ENCODE measurements at places on chromosomes 11 and 22.
A peak's percentile ranks its signal among the peaks of the same experiment; 100 is the strongest.

DNA sequence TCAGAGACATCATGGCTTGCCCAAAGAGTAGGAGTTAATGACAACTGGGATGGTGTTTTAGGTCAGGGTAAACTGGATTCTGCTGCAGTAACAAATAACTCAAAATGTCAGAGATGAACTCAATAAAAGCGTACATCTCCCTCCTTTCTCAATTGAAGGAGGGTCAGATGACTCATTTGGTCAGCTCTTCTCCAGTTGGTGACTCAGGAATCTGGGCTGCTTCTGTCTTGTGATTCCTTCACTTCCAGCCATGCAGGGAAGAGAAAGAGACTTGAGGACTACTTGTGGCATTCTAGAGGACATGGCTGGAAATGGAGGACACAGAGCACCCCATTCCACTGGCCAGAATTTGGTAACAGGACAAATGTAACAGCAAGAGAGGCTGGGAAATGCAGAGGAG is 3.2 kb upstream of the SYT13 start:
- DNase-seq = peak; percentile 52

DNA sequence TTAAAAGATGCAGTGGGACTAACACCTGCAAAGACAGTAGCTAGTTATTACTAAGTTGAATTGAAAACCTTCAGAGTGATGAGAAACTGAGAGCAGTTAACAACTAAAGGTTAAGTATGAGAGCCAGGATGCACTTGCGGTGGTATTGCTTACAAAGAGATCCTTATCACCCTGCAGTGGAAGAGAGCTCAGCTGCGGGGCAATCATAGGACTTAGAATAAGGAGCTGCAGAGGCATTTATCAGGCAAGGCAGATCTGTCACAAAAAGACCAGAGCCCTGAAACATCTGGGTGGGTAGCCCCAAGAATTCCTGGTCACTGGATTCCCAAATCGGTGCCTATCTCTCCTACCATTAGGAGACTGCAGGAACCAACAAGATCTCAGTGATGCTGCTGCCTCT is 34.3 kb upstream of the CFAP300 start:
- DNase-seq = peak; percentile 11

- no peak for DNase-seq
These were observed 451.0 kb upstream of the DDI1 start for GRCh38 chr11:103585401-103585800.

GRCh38 chr22:48760481-48761390 is 1066.9 kb downstream of the BRD1 start:
- DNase-seq = no peak

- DNase-seq = no peak
These were observed 40.9 kb upstream of the BLID start for GRCh38 chr11:122156940-122157382.

DNA sequence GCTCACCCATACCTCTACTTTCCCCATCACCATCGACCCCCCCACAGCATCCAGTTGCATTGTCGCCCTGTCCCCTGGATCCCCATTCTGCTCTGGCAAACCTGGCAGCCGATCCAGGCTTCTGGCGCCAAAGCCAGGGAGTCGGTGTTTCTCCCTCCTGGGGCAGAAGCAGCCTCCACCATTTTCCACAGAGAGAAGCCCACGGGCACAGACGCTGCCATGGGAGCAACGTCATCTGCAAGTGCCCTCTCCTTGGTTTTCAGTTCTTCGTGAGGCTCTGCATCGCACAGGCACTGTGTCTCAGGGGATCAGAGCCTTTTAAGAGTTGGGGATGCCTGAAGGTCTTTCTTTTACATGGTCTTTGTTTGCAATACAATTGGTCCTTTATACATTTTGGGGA is 2.3 kb downstream of the YPEL4 start:
- DNase-seq = no peak

- peak; percentile 89 for DNase-seq
These were observed 5.8 kb upstream of the TBC1D10A start for GRCh38 chr22:30332551-30332950.

- DNase-seq = no peak
These were observed 24.9 kb downstream of the WNT11 start for GRCh38 chr11:76181371-76181770.

DNA sequence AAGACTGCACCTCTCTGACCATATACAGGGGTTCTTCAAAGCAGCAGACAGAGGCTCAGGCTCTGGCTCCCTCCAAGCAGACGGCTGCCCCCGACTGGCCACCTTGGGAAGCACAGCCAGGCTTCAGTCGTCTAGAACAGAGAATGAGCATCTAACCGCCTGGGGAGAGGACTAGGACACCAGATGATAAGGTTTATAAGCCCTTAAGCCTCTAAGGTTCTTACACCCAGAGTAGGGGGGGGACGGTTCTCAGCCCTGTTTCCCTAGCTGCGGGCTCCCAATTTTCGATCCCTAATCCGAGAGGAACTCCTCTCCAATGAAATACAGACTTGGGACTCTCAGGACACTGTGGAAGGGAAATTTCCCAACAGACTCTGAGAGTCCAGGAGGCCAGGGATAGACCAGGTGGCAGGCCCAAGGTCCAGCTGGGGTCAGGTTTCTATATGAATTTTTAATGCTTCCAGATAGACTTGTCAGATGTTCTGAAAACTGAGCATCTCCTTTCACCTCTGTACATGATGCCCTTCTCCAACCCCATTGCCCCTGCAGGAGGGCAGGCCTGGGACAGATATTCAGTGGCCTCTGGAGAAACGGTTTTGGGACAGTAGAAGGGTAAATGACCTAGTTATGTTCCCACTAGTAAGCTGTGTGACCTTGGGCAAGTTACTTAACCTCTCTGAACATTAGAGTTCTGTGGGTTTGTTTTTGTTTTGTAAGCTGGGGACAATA is 20.2 kb downstream of the RTN4RL2 start:
- no peak for DNase-seq

GRCh38 chr11:126993599-126993998 is 7.0 kb downstream of the KIRREL3 start:
- DNase-seq = no peak

GRCh38 chr11:9716275-9717039 is 52.6 kb downstream of the SWAP70 start:
- DNase-seq = peak; percentile 17

DNA sequence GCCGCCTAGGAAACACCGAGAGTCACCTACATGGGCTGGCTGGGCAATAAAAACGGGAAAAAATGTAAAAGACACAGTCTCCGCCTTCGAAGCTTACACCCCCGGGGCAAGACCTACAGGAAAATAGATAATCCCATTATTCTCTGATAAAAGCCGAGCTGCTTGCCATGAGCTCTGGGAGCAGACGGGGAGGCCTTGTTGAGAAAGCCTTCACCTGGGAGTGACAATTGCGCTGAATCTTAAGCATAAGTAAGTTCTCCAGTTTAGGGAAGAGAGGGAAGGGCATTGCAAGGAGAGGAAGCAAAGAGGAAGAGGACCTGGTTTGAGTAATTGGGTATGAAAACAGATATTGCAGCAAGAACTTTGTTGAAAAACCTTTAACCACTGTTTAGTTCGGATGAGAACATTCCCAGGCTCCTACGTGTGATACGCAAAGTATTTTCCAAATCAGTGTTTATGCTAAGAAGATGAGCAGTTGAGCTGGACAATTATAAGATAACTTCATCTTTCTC is 813 bp upstream of the BTBD10 start:
- no peak for DNase-seq

- DNase-seq = peak; percentile 50
These were observed 41.0 kb upstream of the RASSF10 start for GRCh38 chr11:12968101-12968500.

GRCh38 chr22:20853236-20853660 is 5.4 kb downstream of the PI4KA start:
- no peak for DNase-seq

GRCh38 chr11:19869466-19869865 is 156.8 kb downstream of the NAV2 start:
- no peak for DNase-seq

GRCh38 chr11:45847911-45848316 is 639 bp downstream of the CRY2 start:
- peak; percentile 35 for DNase-seq

DNA sequence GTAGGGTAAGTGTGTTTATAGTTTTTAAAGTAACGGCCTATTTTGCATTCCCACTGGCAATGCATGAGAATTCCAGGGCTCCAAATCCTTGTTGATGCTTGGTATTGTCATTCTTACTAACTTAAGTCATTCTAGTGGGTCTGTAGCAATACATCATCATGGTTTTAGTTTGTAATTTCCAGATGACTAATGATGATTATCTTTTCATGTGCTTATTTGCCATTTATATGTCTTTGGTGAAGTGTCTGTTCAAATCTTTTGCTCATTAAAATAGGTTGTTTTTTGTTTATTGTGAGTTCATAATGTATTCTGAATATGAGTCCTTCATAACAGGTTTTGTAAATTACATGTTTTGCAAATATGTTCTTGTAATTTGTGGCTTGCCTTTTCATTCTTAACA is 31.2 kb downstream of the MTMR3 start:
- DNase-seq = no peak

- DNase-seq = peak; percentile 61
These were observed 181.6 kb upstream of the POU2AF2 start for GRCh38 chr11:111063726-111064517.

DNA sequence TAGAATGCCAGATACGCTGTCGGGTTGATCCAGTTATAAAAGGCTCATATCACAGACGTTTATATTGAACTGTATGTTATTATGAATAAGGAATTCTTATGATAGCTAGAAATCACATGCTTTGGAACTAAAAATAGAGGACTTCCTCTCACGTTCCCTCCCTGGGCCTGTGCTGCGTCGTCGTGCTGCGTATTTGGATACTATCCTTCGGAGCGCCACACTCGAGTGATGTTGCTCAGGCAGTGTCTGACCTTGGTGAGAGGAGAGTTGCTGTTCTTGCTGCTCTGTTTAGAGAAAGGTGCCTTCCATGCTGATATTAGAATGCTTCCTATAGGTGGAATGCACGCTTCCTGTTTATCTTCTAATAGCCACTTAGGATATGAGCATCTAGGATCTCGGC is 20.2 kb upstream of the ST14 start:
- no peak for DNase-seq

DNA sequence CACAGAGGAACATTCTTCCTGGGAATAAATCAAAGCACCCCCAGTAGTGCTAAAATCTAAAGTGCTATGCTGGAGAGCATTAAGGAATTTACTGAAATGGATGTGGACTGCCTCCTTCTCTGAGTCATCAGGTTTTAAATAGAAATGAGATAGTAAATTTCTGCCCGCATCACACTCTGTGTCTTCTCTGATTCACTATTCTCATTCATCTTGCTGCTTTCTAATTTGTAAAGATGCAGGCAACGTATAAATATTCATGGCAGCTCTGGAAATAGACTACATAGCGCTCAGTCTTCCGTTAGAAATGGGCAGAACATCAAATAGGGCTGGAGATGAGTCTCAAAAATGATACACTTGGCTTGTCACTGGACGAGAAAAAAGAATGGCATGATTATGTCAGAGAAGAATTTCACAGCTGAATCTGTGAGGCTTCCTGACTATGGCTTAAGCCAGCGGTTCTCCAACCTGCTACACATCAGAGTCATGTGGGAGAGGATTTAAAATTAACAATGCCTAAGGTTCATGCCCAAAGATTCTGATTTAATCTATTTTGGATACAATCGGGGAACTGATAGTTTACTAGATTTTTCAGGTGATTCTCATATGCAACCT is 178.2 kb downstream of the LRRC4C start:
- no peak for DNase-seq

DNA sequence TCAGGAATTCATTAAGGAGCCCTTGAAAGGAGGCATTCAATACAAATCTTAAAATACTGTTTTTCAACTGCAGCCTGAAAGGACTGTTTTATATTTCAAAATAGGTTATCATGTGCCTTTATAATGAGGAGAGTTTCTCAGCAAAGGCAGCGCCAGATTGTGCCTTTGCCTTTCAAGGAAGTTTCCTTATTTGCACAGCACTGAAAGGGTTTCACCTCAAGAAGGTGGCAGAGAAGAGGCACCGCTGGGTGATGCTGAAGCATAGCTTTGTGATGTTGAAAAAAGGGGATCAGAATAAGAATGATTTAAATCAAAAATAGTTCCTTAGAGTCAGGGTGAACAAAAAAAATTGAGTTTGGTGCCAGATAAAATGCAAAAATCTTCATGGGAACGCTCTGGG is 601.0 kb upstream of the KIRREL3 start:
- peak; percentile 50 for DNase-seq

DNA sequence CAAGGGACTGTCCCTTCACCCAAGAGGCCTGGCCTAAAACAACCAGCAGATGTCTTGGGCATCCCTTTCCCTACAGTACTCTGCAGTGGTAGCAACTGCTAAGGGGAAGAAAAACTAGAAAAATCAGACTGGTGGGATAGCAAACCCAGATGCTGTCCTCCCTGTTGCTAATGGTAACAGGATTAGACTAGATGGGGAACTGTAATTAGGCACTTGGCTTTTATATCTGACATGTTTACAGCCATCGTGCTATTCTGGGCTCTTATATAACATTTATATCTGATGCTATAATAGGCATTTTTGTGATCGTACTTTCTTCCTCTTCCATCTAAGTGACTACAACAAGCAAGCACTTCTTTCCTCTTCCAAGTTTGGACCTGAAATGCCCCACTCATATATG is 316.7 kb downstream of the DLG2 start:
- no peak for DNase-seq

GRCh38 chr11:33268945-33269540 is 11.9 kb downstream of the HIPK3 start:
- DNase-seq = no peak

All from foreskin melanocyte (primary cell).